Activated T-helper 1 cell treated with anti-CD3 and anti-CD28 coated beads, Interleukin-12 subunit alpha, Interleukin-12 subunit beta, Interleukin-2, Interleukin-4 antibody, amounts not matched to agents 30 ng/mL and 10 ng/mL and 1 ng/mL, durations not matched to agents 14 hours and 24 hours and 36 hours (primary cell): ENCODE measurements at places on chromosomes 12 and 14.

DNA sequence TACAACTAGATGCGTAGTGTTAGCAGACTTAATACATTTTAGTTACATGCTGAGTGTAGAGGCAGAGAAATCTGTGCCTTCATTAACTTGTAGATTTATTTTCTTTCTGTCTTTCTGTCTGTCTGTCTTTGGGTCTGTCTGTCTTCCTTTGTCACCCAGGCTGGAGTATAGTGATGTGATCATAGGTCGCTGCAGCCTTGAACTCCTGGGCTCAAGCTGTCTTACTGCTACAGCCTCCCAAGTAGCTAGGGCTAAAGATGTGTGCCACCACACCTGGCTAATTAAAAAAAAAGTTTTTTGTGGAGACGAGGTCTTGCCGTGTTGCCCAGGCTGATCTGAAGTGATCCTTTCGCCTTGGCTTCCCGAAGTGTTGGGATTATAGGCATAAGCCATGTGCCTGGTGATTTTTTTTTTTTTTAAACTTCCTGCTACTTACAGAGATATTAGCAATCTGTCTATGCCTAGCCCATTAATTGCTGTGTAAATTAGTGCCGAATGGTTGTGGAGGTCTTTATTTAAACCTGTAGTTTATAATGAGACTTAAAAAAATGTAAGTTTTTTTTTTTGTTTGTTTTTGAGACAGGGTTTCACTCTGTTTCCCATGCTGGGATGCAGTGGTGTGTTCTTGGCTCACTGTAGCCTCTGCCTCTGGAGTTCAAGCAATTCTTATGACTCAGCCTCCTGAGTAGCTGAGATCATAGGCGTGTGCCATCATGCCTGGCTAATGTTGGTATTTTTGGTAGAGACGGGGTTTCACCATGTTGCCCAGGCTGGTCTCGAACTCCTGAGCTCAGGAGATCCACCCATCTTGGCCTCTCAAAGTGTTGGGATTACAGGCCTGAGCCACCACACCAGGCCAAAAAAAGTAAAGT lies 22.8 kb downstream of the ERC1 start:
- peaks cover 2% of the 10 kb centered on the region for H3K36me3 ChIP-seq
- H3K4me1 ChIP-seq = no peaks in the 10 kb centered on the region
- H3K27ac ChIP-seq = no peak overlapping the region

GRCh38 chr12:95017482-95017881 lies 14.0 kb upstream of the NDUFA12 start:
- no peak overlapping the region for H3K27ac ChIP-seq
- peaks cover 2% of the 10 kb centered on the region for H3K27me3 ChIP-seq
- H3K4me1 ChIP-seq = no peaks in the 10 kb centered on the region
- peaks cover 12% of the 10 kb centered on the region for H3K36me3 ChIP-seq

DNA sequence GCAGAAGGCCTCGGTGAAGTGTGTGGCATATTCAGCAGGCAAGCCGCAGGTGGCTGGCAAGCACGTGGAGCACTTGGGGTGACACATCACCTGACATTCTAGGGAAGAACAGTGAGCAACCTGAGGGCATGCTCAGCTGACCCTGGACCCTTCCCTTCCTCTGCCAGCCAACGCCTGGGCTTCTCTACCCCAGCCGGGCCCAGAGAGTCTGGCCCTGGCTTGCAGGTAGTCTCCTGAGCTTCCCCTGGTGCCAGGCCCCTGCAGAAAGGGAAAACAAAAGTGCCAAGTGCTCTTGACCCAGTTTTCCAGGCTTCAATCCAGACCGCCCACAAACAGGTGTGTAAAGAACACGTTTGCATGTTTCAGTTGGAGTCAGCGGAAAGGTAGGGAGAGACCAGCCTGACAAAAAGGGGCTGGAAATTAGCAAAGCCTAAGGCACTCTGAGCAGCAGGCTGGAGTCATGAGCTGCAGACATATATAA lies 45.7 kb downstream of the PRKAB1 start:
- no peak overlapping the region for H3K27ac ChIP-seq
- H3K4me3 ChIP-seq = no peak overlapping the region
- no peaks in the 10 kb centered on the region for H3K4me1 ChIP-seq
- H3K36me3 ChIP-seq = peaks cover 45% of the 10 kb centered on the region

DNA sequence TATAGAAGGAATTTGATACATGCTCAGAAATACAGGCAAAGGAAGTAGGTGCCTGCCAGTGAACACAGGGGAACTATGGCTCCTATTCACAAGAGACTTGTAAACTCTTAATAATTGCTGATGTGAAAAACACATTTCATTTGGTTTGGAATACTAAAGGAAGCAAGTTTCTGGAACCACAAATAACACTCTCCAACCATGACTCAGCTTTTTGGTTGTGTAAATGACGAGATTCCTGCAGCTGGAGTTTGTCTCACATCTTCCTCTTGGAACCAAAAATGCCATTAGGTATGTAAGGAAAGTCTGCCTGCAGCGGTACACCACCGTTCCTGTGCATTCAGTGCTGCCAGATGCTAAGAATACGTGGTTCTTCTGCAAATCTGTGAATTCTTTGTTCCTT lies 4.5 kb upstream of the OR11H6 start:
- H3K27me3 ChIP-seq = no peaks in the 10 kb centered on the region
- no peak overlapping the region for H3K27ac ChIP-seq
- DNase-seq = no peak
- no peaks in the 10 kb centered on the region for H3K4me1 ChIP-seq
- H3K4me3 ChIP-seq = no peak overlapping the region
- no peaks in the 10 kb centered on the region for H3K36me3 ChIP-seq

GRCh38 chr14:91324606-91325575 lies 80.4 kb upstream of the GPR68 start:
- no peak for DNase-seq
- H3K36me3 ChIP-seq = peaks cover 49% of the 10 kb centered on the region
- H3K27me3 ChIP-seq = no peaks in the 10 kb centered on the region

DNA sequence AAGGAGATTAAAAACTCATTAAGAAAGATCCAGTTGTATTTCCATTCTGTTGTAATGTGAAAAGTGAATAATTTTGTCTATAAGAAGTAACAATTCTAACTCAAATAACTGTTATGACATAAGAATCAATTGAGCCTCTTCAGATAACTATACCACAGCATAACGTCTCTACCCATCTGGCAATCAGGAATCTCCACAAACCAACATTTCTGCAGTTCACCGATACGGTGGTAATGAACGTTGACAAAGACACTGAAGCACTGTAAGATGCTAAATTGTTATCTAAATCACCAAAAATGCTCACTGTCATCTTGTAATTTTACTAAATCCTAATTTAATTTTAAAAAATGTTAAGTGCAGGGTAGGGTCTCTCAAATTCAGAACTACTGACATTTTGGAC lies 130.9 kb upstream of the USP15 start:
- H3K27ac ChIP-seq = no peak overlapping the region
- DNase-seq = no peak
- H3K4me1 ChIP-seq = no peaks in the 10 kb centered on the region
- H3K36me3 ChIP-seq = no peaks in the 10 kb centered on the region
- no peak overlapping the region for H3K4me3 ChIP-seq
- peaks cover 4% of the 10 kb centered on the region for H3K27me3 ChIP-seq

DNA sequence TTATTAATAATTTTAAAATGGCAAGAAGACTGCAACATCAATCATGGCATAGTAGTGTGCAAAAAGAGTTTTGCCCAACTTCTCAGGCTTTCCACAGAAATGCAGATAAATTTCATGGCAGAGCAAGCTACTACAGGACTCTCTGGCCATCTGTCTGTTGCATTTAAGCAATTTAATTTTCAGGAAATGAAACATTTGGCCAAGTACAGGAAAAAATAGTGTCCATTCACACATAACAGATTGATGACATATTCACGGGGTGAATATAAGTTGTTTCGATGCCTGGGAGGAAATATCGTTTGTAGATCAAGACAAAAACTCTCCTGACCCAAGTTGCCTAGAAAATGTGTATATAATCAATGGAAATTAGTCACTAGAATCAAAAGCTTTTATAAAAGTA lies 324.0 kb downstream of the PRKD1 start:
- no peaks in the 10 kb centered on the region for H3K27me3 ChIP-seq
- DNase-seq = no peak
- no peak overlapping the region for H3K4me3 ChIP-seq
- no peaks in the 10 kb centered on the region for H3K4me1 ChIP-seq
- H3K36me3 ChIP-seq = no peaks in the 10 kb centered on the region

DNA sequence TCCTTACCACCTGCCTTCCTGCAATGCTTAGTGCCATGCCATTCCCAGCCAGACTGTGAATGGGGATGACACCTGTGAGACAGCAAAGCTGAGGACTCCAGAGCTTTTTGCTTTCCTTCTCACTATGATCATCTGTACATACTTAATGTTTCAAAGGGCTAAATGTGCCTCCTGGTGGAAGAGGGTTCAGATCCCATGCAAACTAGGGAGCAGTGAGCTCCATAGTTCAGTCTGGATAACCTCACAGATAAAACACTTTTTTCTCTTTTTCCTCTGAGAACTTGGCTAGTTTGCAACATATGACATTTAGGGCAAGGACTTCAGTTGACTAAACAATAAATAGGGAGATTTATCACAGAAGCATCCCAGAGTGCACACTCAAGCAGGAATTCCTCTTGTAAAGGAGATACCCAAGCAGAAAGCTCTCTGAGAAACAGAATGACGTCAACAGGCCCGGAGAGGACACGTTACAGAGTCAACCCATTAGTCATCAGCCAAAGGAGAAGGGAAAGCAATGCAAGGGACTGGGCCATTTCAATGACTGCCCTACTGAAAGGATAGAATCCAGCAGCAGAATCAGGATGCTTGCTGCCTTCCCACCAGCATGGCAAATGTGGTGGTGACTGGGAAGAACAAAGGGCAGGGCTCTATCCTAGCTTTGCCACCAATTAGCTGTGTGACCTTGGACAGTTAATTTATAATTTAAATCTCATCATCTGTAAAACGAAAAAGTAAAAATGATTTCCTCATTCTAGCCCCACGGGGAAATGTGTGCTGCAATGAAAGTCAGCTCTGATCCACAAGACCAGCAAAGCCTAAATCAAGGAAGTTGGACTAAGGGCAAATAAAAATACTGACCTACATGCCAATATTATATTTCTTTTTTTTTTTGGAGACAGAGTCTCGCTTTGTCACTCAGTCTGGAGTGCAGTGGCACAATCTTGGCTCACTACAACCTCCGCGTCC lies 80.8 kb upstream of the ACTN1 start:
- no peak for DNase-seq
- H3K27me3 ChIP-seq = no peaks in the 10 kb centered on the region
- peaks cover 33% of the 10 kb centered on the region for H3K36me3 ChIP-seq
- peaks cover 16% of the 10 kb centered on the region for H3K4me1 ChIP-seq
- no peak overlapping the region for H3K27ac ChIP-seq

GRCh38 chr12:95538656-95539055 lies 12.6 kb downstream of the USP44 start:
- H3K4me1 ChIP-seq = no peaks in the 10 kb centered on the region
- peaks cover 2% of the 10 kb centered on the region for H3K27me3 ChIP-seq
- no peaks in the 10 kb centered on the region for H3K36me3 ChIP-seq
- no peak overlapping the region for H3K4me3 ChIP-seq
- DNase-seq = no peak

GRCh38 chr12:89859508-89860220 lies 151.0 kb upstream of the ATP2B1 start:
- H3K4me3 ChIP-seq = no peak overlapping the region
- H3K36me3 ChIP-seq = peaks cover 15% of the 10 kb centered on the region

DNA sequence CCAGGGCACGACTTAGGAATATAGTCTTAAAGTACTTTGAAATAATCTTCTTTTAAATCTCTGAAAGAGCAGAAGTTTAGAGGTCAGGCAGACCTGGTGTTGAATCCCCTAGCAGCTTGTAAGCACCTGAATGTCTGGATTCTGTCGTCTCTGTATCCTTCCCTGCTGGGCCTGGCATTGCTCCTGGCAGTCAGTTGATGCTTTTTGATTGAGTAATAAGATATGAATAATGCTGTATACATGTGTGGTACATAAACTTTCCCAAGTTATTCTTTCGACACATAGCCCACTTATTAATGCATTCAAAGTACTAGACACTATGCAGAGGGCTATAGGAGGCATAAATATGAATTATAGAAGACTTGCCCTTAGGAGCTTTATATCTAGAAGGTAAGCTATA lies 31.4 kb downstream of the EVL start:
- H3K4me3 ChIP-seq = no peak overlapping the region
- H3K4me1 ChIP-seq = peaks cover 84% of the 10 kb centered on the region

DNA sequence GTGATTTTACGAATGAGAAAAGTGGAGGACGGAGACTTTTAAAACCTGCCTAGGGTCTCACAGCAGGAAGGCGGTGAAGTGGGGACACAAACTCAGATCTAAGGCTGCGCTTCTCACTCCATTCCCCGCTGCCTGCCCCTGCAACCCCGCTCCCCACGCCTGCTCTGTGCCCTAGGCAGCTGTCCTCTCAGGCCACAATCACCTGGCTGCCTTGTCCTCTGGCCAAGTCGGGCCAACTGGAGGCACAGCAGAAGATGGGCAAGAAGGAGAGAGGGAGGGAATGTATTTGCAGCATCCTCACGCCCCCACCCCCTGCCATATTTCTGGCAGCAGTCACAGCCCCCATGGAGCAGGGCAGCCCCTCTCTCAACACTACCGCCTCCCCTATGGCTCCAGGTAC lies 94.9 kb downstream of the CHGA start:
- peaks cover 17% of the 10 kb centered on the region for H3K4me1 ChIP-seq
- DNase-seq = no peak
- no peak overlapping the region for H3K4me3 ChIP-seq
- H3K27ac ChIP-seq = no peak overlapping the region
- H3K27me3 ChIP-seq = no peaks in the 10 kb centered on the region

- H3K4me1 ChIP-seq = peaks cover 45% of the 10 kb centered on the region
- H3K27me3 ChIP-seq = no peaks in the 10 kb centered on the region
- H3K27ac ChIP-seq = no peak overlapping the region
- H3K4me3 ChIP-seq = no peak overlapping the region
- no peak for DNase-seq
Observed at GRCh38 chr14:50739186-50739585, 71.1 kb upstream of the SAV1 start.

DNA sequence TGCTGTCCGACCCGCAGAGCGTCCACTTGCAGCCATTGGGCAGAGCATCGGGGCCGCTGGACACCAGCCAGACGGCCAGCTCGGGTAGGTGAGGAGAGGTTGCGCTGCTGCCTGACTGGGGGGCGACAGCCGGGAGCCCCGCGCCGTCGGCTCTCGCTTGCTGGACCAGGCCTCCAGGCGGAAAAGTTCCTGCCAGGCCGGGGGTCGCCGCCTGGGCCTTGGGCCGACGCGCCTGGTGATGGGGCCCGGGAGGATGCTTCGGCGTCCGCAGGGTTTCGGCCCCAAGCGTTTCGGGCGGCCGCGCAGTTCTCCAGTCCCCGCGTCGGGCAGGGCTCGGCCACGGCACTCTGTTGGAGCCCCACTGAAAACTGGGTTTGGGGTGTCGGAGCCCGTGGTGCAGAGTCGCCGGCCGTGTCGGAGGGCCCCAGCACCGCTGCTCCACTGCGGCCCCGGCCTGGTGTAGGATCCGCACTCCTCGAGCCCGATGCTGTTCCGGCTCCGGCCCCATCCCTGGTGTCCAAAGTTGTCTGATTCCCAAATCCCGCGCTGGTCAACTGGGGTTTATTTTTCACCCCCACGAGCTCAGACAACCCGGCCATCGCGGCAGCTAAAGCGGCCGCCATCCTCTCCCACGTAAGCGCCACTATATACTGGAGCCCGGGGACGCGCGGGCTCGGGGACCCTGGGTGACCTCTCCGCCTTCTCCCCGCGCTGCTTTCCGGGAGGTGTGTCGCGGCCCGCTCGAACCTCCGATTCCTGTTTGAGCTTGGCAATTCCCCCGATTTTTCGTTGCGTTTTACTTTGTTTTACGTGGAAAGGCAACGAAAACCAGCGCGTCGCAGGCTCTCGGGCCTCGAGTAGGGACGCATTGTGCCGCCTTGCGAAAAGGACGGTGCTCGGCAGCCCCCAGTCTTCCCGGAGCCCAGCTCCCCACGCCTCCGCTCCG lies 872 bp downstream of the VSX2 start:
- H3K27ac ChIP-seq = no peak overlapping the region
- peak overlapping the region; percentile 22 for H3K4me3 ChIP-seq
- DNase-seq = no peak
- peaks cover 12% of the 10 kb centered on the region for H3K4me1 ChIP-seq
- H3K36me3 ChIP-seq = no peaks in the 10 kb centered on the region
